ENCODE measurements at places on chromosomes 2 and 18.

- no peak for DNase-seq
These were observed 120.0 kb upstream of the RBMS1 start for GRCh38 chr2:160613466-160614153.

- DNase-seq, result no peak
These were observed 11.1 kb downstream of the CFAP36 start for GRCh38 chr2:55530539-55531081.

GRCh38 chr18:55314615-55315237 is 273.3 kb downstream of the TCF4 start:
- no peak for DNase-seq

DNA sequence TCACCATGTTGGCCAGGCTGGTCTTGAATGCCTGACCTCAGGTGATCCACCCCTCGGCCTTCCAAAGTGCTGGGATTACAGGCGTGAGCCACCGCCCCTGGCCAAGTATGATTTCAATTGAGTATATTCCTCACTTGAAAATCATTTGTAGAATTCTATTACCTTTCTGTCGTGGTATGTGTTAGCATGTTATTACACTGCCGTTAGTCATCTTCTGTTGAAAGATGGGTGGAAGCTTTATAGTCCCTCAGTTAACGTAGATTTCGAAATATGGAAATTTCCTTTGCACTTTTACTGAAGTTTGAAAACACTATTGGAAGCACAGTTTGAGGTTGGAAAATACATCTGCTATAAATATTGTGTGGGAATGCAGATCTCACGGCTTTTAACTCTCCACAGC is 14.7 kb downstream of the NIFK start:
- no peak for DNase-seq

GRCh38 chr2:172655091-172655837 is 80.4 kb upstream of the RAPGEF4 start:
- no peak for DNase-seq

- no peak for DNase-seq
These were observed 1362.2 kb upstream of the TMEFF2 start for GRCh38 chr2:193556766-193557470.

DNA sequence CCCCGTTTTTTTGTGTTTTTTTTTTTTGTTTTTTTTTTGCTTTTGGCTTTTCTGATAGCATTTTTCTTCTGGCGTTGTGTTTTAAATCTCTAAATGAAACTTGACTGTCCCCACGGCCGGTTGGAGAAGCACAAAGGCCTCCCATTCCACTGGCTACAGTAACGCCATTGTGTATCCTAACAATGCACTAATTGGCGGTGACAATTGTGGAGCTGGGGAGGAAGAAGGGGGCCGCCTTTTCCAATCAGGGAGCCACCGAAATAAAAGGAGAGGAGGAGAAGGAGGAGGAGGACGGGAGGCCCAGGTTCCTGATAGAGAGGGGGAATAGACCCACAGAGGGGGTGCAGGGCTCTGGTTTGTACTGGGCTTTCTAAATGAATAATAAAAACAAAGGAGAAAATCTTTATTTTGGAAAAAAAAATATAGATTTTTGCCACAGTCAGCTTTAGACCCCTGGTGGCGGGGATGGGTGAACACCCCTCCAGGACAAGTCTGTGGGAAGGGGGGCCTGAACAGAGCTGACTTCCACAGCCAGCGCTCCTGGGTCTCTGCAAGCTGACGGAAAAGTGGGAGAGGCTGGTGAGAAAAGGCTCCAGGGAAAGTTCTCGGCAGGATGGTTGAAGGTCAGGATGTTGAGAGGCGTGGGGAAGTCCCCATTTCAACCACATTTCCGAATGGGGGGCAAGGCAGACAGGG is 43.7 kb upstream of the FZD5 start:
- DNase-seq, result no peak

- no peak for DNase-seq
These were observed 57.8 kb upstream of the IGFBP2 start for GRCh38 chr2:216575465-216575864.

DNA sequence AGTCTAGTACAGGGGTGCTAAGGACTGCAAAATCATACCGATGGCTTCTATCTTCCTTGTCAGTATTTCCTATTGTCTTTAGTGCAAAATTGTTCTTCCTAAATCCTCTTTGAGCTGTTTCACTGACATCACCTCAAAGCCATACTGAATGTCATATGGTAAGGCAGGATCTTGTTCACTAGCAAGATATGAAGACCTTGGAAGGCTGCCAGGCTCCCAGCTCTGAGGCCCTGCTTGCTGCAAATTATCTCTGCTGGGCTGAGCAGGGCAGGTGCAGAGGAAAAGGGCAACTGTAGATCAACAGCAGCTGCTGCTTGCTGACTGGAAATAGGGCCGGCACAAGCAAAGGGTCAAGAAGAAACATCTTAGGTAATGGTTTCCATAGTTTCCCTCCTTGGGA is 58.2 kb downstream of the PMAIP1 start:
- peak; percentile 99 for DNase-seq

DNA sequence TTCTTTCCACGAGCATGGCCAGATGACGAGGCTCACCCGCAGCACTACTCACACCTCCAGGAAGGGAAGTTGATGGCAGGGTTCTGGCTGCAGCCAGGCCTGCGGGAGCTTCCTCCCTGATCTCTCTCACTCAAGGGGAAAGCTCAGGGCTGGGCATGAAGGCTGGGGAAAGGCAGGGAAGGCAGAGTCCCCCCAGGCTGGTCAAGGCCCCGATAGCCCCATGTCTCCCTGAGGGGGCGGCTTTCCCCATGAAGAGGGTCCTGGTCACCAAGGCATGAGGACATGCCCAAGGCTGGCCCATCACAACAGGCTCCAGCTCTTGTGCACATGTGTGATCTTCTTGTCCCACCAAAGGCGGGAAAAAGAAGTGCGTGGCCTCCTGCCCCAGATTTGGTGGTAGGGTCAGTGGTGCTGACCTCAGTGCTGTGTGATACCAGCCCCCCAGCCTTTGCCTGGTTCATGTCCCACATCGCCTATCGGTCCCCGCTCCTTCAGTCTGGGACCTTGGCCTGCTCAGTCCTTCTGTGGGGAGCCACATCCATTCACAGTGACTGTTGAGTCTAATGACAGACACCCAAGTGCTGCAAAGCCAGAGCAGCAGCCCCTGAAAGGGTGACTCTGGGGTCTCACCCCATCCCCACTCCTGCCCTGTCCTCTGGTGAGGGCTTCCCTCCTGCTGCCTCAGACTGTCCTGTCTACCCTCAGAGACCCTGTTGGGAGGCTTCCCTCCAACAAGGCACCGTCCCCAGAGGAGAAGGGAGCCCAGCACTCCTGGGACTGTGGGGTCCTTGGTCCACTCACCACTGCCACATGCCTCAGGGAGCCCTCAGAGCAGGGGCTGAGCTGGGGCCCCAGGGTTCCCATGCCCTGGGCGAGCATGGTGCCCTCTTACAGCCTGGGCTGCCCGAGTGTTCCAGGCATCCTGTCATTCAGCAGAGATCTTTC is 49.8 kb upstream of the ALPP start:
- no peak for DNase-seq

- no peak for DNase-seq
These were observed 121.8 kb downstream of the SETBP1 start for GRCh38 chr18:44802508-44802907.

- DNase-seq, result no peak
These were observed 40.8 kb upstream of the ROCK2 start for GRCh38 chr2:11385216-11385615.

DNA sequence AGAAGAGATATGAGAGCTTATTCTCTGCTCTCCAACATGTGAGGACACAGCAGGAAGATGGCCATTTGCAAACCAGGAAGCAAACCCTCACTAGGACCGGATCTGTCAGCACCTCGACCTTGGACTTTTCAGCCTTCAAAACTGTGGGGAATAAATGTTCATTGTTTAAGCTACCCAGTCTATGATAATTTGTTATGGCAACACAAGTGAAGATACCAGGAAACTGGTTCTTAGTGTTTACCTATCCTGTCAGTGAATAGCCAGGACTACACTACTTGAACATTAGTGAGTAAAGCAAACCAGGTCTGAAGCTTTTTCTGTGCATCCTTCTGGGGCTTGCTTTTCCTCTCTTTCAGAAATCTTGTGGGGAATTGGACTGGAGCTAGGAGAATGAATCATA is 44.4 kb upstream of the BARD1 start:
- DNase-seq, result no peak

- DNase-seq, result no peak
These were observed 25.3 kb downstream of the GNAL start for GRCh38 chr18:11714244-11714918.

- no peak for DNase-seq
These were observed 693 bp downstream of the ORC2 start for GRCh38 chr2:200962811-200963123.

GRCh38 chr18:76687304-76687962 is 134.9 kb upstream of the ZNF236 start:
- peak; percentile 65 for DNase-seq

DNA sequence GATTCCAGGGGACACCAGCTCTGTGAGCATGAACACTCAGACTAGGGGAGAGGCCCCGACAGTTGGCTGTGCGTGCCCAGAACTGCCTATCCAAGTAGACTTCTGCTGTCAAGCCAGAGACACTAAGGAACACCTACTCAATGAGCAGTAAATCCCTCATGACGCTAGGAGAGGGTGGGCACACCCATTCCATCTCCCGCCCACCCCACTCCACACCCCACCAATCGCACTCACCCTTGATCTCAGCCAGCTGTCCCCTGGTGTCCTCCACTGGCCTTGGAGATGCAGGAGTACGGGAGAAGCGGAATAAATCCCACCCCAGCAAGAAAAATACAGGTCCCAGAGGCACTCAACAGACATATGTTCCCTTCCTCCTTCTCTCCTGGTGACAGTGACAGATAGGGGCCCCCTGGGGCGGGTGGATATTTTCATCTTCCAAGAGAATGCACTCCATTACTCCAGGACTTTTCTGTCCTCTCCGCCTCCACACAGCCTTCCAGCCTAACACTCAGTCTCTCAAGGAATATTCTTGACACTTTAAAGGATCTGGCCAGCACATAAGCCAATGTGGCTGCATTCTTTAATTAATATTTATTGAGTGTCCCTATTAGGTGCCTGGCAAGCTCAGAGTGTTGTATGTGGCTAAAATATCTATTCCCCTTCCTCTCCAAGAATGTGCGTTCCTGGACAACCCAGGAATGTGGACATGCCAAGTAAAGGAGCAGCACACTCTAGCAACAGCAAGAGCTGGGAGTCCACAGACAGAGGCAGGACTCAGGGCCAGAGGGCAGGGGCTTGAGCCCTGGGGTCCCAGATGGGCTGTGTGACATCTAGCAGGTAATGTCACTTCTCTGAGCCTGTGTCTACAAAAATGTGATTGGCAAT is 13.1 kb upstream of the SMAD7 start:
- DNase-seq, result no peak

GRCh38 chr2:10584843-10585475 is 104.8 kb downstream of the NOL10 start:
- DNase-seq, result no peak
